GM18507 (cell line): ENCODE measurements at places on chromosomes 1 and 21.

DNA sequence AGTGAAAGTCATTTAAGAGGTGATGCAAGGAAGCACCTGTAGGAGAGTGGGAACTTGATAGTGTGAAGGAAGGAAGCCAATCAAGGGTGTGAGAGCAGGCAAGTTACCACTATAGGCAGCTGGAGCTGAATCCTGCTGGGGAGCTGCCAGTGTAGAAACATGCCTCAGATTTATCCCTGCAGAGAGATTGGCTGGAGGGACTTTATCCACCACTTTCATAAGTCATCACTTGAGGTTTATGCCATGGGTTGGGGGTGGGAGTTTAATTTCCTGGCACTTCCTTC lies 443.6 kb downstream of the PLPP3 start:
- no peak for DNase-seq

- DNase-seq = no peak
Observed at GRCh38 chr1:17648457-17649145, 106.5 kb upstream of the ACTL8 start.

DNA sequence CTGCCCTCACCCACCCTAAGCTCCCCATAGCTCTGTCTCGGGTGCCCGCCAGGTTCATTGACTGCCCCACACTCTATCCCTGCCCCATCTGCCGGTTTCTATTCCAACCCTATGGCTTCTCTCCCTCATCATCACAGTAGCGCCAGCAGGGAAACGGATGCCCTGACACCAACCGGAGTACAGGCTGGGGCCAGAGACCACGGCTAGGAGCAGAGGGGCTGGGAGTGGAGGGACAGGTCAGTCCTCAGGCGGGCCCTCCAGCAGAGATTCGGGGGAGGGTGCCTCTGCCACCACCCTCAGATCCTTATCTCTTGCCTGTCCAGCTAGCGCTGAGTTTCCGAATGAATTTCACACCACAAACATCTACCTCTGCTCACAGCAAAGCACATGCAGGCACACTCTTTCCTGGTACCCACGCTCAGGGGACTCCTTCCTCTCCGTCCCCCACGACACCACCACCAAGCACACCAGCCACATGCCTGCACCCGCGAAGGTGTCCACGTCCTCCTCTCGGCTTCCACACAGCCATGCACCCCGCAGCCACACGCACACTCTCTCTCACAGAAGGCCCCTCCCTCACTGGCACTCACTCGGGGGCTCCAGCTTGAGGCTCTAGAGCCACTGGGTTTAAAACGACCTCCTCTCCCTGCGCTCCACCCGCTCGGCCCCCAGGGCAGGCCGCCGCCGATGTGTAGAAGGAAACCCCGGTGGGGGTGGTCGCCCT lies 7.2 kb downstream of the TAL1 start:
- no peak for DNase-seq

DNA sequence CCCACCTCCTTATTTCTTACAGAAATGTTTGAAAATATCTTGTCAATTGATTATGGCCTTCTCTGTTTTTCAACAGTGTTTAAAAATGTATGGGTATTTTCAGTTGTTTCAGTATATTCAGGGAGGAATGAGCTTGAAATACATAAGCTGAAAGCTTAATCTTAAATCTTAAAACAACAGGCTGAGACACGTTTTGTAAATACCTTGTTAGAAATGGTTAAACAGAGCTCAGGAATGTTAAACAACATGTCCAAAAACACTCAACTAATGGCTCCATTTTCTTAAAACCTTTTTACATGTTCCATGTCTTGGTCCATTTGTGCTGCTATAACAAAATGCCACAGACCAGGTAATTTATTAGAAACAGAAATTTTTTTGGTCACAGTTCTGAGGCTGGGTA lies 953.8 kb upstream of the ADGRL2 start:
- no peak for DNase-seq

GRCh38 chr1:201675143-201675542 lies 136.2 kb downstream of the NAV1 start:
- DNase-seq = no peak

GRCh38 chr1:23451441-23451840 lies 26.9 kb upstream of the TCEA3 start:
- no peak for DNase-seq

DNA sequence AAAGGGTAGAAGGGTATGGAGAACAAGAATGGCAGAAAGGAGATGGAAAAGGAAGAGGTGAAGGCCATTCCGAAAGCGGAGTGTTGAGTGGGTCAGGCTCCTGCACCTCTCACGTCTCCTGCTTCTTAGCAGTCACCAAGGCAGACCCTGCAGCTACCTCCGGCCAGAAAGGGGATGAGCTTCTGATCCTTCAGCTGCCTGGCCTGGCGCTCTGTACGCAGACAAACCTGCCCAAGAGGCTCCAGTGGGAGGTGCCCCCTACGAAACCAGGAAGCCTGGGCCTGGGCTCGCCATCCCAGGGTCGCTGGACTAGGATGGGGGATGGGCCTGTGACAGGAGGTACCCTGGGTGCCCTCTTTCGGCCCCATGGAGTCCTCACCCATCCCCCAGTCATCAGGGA lies 3.0 kb downstream of the GPR61 start:
- DNase-seq = no peak

- DNase-seq = no peak
Observed at GRCh38 chr1:84851839-84852238, 41.2 kb downstream of the LPAR3 start.

GRCh38 chr21:42705746-42706374 lies 52.4 kb downstream of the PDE9A start:
- DNase-seq = no peak

DNA sequence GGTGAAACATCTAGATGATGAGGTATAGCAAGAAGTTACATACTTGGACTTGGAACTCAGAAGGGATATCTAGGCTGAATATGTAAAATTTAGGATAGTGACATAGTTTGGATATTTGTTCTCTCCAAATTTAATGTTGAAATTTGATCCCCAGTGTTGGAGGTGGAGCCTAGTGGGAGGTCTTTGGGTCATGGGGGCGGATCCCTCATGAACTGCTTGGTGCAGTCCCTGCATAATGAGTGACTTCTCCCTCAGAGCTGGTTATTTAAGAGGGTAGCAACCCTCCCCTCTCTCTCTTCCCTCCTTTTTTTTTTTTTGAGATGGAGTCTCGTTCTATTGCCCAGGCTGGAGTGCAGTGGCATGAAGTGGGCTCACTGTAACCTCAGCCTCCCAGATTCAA lies 15.5 kb downstream of the ST3GAL3 start:
- DNase-seq = no peak

DNA sequence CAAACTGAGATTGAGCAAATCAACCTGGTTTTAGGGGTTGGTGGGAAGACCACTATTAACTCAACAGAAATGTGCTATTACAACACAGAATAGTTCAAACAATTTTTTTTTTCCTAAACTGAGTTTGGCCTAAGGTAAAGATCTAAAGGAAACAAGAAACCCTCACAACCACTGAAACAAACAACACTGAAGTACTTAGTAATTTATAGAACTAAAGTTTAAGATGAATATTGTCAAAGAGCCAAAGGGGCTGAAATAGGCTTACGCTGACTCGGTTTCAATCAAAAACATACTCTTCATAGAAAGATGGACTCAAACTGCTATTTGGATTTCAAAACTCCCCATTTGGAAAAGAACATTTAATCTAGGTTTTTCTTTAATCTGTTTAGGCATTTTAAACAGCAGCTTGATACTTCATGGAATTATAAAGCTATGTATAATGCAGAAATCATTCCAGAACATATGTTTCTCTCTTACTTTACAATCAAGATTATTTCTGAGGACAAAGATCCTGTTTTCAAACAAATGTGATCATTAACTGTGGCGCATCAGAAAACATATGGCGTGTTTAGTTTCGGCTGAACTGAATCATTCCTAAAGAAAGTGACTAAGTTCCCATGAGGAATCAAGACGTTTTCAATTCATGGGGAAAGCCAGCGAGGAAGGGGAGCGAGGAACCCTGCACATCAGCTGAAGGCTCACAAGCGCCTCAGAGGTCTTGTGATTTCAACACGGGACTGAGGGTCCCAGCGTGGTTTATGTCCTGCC lies 62.7 kb downstream of the SYT6 start:
- no peak for DNase-seq

DNA sequence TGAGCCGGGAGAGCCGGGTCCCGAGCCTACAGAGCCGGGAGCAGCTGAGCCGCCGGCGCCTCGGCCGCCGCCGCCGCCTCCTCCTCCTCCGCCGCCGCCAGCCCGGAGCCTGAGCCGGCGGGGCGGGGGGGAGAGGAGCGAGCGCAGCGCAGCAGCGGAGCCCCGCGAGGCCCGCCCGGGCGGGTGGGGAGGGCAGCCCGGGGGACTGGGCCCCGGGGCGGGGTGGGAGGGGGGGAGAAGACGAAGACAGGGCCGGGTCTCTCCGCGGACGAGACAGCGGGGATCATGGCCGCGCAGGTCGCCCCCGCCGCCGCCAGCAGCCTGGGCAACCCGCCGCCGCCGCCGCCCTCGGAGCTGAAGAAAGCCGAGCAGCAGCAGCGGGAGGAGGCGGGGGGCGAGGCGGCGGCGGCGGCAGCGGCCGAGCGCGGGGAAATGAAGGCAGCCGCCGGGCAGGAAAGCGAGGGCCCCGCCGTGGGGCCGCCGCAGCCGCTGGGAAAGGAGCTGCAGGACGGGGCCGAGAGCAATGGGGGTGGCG lies 371 bp downstream of the ARID1A start:
- DNase-seq = no peak

DNA sequence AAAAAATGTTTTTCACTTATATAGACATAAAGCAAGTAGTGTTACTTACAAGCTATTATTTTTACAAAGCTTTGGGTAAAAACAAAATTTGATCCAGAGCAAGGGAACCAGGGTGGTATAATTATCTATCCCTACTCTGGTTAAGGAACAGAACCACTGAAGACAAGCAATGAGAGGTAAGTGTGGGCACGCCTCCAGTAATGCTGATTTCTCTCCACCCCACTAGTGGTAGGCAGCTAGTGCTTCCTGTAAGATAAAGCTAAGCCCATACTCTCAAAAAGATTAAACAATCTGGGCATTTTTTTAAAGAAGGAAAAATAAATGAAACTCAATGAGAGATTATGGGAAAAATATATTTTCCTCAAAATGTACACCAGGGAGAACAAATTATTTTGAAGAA lies 22.1 kb downstream of the TFB2M start:
- no peak for DNase-seq

DNA sequence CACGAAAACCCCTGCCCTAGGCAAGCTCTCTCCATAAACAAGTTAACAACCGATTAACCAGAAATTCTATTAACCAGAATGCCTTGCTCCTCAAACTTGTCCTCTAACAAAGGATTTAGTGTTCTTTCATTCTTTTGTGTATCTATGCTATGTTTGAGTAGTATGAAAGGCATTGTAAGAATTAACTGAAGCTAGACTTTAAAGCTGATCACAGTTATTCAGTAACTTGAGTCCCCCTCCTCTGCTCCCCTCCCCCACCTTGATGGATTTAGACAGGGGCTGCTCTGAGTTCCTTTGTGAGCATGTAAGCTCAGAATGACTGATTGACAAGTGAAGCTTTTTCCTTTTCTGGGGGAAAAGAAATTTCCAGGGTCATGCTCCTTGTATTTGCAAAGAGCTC lies 257.6 kb downstream of the TTLL7 start:
- no peak for DNase-seq

DNA sequence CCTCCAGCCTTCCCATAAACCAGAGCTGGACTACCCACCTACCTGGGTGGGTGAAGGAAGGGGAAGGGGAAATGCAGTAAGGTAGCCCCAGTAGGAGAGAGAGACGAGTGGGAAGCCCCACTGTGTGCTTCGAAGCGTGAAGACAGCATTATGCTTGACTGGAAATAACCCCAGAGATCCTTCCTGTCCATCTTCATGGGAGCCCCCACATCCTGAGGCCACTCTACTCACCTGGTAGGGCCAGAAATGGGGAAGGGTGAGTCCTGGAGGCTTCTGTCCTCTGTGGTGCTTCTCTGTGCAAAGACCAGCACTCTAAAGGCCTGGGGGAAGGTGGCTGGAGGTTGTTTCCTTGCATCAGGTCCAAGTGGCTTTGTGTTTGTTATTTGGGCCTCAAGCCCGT lies 10.0 kb upstream of the RASSF5 start:
- no peak for DNase-seq
